ENCODE measurements at places on chromosomes 1 and 21. TPM values are rescaled to one million over a fixed set of nuclear protein-coding genes. Genes with fewer than 3 reads are reported as not detected.

DNA sequence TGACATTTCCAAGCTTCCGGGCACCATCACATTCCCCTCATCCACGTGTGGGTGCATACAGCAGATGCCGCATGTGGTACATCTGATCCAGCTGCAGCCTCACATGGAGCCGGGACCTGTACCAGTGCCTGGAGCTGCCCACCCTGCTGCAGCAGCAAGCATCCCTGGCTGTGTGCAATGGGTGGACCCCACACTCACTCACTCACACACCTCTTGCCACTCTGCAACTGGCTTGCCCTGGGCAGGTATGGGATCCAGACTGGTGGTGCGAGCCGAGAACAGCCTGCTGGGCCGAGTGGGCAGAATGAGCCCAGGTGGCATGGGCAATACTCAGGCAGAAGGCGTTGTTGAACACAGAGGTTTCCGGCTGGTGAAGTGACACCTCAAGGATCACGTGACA is 75.0 kb downstream of the DPYD start:
- DNase-seq: no peak

ENSA gene
- total RNA-seq: 122 TPM

GRCh38 chr1:32761936-32762335 is 55.2 kb downstream of the YARS1 start:
- no peak for DNase-seq

DNA sequence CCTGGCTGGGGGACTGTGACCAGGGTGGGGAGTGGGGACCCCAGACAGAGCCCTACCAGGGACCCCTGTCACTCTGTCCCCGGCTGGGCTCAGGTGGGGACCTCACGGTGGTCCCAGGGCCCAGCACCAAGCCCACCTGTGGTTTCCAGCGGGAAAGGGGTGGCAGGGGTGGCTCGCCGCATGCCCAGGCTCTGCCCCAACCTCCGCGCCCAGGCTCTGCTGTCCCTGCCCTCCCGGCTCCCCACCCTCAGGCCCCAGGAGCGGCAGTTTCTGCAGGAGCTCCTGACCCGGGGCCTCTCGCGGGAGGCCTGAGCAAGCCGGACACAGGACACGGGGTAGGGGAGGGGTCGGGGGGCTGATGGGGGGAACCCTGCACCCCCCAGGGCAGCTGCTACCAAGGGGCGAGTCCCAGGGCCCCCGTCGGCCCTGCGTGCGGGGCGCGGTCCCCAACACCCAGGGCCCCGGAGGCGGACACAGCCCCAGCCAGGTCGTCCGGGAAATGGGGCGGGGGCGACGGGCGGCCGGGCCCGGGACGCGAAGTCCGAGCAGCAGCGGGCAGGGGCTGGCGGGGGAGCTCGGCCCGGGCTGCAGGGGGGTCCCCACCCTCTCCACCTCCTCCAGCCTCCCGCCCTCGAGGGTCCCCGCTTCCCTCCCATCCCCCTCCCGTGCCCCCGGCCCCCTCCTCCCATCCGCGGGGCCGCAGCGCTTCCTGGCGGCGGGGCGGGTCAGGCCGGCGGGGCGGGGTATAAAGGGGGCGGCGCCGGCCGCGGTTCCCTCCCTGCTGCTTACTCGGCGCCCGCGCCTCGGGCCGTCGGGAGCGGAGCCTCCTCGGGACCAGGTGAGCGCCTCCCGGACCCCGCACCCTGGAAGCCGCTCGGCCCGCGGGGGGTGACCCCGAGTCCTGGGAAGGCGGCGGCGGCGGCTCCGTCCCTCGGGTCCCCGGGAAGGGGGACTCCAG is at the start of gene COL6A2:
TSS of gene COL6A2 (plus strand) at position 777 of the 958 bp plus-strand sequence.
- DNase-seq: peak; percentile 76

- no peak for DNase-seq
Observed at GRCh38 chr1:95085376-95085775, 12.6 kb upstream of the ALG14 start.

TENT5C gene
- total RNA-seq: 0.27 TPM

GRCh38 chr1:55127827-55128343 is 87.3 kb downstream of the USP24 start:
- no peak for DNase-seq

- no peak for DNase-seq
Observed at GRCh38 chr1:82225421-82226185, 424.9 kb downstream of the ADGRL2 start.

DNA sequence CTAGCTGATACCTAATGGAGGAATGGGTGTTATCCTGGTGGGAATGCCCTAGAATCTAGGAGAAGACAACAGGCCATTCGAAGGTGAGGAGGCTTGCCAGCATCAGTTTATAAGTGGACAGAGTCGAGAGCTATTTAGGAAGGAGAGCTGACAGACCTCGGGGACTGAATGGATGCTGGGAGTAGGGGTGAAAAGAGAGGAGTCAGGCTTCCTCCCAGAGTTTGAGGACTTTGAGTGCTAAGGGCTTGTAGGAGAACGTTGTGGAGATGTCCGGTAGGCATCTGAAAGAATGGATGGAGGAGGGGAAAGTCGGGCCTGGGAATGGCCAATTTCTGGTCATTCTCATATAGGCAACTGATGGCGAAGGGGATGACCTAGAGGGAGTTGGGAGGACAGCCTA is 155.1 kb downstream of the DYRK1A start:
- no peak for DNase-seq

LTN1 gene
- 32.9 TPM for total RNA-seq

KRTAP19-1 gene
- total RNA-seq: not detected

DNA sequence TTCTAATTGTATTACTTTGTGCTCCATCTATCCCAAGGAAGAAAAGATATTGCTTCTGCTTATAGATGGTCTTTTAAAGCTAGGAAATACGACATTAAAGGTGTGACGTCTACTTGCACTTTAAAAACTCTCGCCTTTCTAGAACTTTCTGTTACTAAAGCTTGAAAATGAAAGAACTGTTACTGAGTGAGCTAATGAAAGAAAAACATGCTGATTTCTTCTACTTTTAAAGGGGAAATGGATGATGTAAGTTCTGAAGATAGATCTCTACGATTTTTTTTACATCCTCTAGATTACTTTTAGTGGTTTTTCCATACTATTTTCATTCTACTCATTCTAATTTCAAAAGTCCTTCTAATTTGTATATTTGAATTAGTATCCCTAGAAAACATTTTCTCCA is 387.5 kb downstream of the USP25 start:
- no peak for DNase-seq

GRCh38 chr1:54404939-54405897 is 976 bp downstream of the SSBP3 start:
- DNase-seq: peak; percentile 33

FCER1G gene
- total RNA-seq: 1.3 TPM

- DNase-seq: no peak
Observed at GRCh38 chr1:78387871-78388270, 102.9 kb upstream of the PTGFR start.

- no peak for DNase-seq
Observed at GRCh38 chr1:229893762-229894444, 173.1 kb upstream of the GALNT2 start.

GRCh38 chr1:19800076-19800804 is 524 bp upstream of the TMCO4 start:
- peak; percentile 29 for DNase-seq

- DNase-seq: no peak
Observed at GRCh38 chr1:242005866-242006535, 7.1 kb upstream of the MAP1LC3C start.

CSF1 gene
- total RNA-seq: 0.59 TPM

DNA sequence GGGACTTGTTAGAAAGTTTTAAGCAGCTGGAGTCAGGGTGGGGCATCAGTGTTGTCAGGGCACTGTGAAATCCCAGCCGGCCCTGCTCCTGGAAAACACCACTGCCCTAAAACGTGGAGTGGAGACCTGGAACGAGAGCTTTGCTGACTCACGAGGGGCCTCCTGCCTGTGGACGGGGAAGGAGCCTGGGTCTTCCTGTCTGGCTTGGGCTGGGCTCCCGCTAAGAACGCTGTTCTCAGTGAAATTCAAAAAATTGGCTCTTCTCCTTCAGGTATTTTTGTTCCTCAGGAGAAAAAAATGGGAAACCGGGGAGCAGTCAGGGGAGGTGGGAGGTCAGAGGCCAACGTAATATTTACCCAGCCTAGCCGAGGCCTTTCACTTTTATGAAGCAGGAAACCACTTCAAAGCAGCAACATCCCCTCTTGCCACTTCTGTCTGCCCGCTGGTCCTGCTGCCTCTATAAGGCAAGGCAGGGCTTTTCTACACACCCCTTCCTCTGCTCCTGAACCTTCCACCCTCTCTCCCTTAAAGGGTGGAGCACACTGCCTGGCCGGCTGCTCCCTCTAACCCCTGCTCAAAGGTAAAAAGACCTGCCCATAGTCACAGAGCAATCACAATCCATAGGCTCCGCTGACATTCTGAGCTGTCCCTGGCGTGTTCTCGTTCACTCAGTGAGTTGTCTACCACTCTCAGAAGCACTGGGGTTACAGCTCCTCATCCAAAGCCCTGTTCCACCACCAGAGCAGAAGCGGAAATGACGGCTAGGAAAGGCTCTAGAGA is 8.0 kb downstream of the PLXNA2 start:
- no peak for DNase-seq

PRAMEF2 gene
- total RNA-seq: not detected

TSACC gene
- total RNA-seq: not detected

DNA sequence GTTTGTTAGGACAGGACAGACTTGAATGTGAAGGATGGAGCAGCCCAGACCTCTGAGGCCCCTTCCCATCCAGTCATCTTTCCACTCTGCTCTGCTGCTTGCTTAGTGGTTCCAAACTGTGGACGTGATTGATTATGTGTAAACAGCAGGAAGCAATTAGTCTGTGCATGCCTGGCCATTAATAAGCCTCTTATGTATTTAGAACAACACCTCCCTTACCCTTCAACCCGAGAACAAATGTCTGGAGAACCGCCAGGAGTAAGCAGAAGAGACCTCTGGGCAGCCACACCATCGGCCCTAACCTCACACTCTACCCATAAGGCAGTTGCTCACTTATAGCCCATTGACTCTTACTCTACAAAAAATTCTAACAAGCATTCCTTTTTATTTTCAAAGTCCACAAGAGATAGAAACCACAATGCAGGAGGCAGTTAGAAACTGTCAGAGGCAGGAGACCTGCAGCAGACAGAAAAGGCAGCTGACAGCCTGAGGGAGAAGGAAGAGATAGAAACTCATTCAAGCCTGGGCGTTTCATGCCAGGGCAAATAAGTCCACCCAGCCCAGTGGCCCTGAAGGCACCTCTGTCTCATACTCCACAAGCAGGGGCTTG is 5.8 kb upstream of the EPHA8 start:
- DNase-seq: no peak

VANGL2 gene
- 79.4 TPM for total RNA-seq

FALEC gene
- total RNA-seq: not detected

GRCh38 chr1:202266061-202266765 is 72.6 kb downstream of the LGR6 start:
- DNase-seq: no peak

- peak; percentile 60 for DNase-seq
Observed at GRCh38 chr1:3625151-3625907, 514 bp downstream of the TPRG1L start.

SPATA46 gene
- not detected for total RNA-seq

- no peak for DNase-seq
Observed at GRCh38 chr1:23291706-23292105, 52.4 kb downstream of the HNRNPR start.

DNA sequence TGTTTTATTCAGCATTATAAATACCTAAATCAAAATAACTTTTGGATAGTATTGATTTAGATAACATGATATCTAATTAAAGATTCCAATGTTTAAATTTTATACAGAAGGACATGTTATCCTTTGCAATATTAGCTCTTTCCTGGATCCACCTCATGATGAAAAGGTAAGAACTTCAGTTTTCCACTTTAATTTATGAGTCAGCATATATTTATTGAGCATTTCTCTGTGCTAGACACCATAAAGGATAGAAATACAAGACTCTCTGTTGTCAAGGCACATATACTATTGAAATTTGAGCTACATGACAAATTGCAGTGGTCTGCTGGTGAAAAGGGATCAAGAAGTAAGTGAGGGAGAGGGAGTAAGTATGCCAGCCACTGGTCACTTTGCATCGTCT is 68.1 kb upstream of the EXO1 start:
- DNase-seq: no peak

Measured in glutamatergic neuron (in vitro differentiated cells).